ENCODE measurements at places on chromosomes 12 and 14. TPM values are rescaled to one million over a fixed set of nuclear protein-coding genes. Genes with fewer than 3 reads are reported as not detected.
A peak's percentile ranks its signal among the peaks of the same experiment; 100 is the strongest.

- DNase-seq, result no peak
These were observed 25.1 kb downstream of the ANAPC5 start for GRCh38 chr12:121326996-121327674.

GRCh38 chr12:41264281-41264680 is 76.2 kb downstream of the PDZRN4 start:
- no peak for DNase-seq

DNA sequence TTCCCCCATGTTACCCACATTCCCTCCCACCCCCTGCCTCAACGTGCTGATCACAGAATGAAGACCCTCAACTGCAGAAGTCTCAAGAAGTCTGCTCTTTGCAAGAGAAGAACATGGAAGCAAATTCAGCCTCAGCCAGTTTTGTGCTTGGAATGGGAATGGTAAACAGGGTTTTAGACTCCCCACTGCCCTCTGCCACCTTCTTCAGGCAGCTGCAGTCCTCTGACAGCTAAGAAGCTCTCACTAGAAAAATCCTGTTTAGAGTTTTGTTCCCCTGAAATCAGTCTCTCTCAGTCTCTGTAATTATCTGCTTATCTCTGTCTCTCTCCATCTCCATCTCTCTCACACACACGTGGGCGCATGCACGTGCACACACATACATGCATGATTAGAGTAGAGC is 85.4 kb downstream of the CRACR2A start:
- DNase-seq, result no peak

DNA sequence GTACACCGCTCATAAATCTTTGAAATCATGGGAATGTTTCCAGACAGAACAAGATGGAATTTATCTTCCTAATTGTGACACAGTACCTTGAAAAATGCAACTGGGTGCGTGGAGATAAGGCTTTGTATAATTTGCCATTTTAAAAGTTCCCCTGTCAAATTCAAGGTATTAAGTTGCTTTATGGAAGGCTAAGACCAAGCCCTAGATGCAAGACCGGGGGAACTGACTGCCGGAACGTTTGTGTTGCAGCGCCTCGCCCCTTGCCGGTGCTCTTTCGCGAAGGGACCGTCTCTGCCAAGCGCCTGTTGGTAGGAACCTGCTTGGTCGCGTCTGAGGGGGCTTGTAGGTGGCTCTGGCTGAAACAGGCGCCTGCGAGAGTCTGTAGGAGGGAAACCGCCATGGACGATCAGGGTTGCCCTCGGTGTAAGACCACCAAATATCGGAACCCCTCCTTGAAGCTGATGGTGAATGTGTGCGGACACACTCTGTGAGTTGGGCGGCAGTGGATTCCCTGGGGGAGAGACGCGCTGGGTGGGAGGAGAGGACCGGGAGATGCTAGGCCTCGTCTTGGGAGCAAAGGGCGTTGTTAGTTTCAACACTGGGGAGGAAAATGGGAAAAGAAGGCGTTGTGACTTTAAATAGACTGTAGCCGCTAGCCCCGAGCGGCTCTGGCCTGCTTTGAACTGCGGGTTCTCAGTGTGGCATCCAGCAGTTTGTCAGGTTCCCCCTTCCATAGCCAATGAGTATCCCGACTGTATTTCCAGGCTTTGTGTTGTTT is at the start of gene MNAT1:
TSS of gene MNAT1 (plus strand) at position 297 of the 778 bp plus-strand sequence. CDS start at position 399, 102 bp downstream.
- peak; percentile 73 for DNase-seq

- no peak for DNase-seq
These were observed 111.5 kb upstream of the WSCD2 start for GRCh38 chr12:108017472-108018057.

DNA sequence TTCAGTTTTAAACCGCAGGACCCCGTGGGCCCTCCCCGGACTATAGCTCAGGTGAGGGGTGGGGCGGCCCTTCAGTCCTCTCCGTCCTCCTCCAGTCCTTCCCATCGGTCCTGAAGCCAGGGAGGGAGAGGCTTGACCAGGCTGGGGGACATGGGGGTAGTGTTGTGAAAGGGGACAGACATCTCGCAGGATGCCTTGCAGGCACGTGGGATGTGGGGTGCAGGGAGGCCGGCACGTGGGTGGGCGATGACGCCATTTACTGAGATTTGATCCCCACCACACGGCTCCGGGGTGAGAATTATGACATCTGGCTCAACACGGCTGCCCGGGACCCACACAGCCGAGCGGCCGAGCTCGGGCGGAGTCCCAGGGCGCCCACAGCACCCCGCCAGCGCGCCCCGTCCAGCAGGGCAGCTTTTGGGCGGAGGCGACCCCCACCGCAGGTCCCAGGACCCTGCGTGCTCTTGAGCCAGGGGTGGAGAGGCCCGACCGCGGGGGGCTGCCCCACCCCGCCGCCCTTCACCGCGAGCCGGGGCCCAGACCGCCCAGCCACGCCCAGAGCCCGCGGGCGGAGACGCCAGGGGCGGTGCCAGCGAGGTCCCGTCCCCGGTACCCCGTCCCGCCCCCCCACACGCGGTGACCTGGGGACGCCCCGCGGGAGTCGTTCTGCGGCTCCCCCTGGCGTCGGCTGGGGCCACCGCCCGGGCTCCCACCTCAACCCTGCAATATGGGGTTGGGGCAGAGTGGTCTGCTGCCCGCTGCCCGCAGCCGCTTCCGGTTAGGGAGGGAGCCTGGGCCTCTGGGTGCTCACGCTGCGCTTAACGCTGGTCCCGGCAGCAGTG is 3.3 kb upstream of the EXOC3L4 start:
- peak; percentile 94 for DNase-seq

DNA sequence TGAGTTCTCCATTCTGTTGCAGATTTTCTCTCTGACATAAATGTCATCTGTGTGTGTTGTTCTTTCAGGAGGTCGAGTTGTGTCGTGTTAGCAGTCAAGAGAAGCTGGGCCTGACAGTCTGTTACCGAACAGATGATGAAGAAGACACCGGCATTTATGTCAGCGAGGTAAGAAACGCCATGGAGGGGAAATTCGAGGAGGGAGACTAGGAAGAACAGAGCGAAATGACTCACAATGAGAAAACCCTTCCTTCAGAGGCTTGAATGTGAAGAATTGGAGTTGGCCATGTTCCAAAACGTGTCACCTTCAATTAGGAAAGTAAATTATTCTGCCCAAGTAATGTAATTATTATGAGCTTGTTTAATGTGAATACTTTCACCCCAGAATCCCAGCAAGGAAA is 364.5 kb downstream of the PDZRN4 start:
- DNase-seq, result no peak

DNA sequence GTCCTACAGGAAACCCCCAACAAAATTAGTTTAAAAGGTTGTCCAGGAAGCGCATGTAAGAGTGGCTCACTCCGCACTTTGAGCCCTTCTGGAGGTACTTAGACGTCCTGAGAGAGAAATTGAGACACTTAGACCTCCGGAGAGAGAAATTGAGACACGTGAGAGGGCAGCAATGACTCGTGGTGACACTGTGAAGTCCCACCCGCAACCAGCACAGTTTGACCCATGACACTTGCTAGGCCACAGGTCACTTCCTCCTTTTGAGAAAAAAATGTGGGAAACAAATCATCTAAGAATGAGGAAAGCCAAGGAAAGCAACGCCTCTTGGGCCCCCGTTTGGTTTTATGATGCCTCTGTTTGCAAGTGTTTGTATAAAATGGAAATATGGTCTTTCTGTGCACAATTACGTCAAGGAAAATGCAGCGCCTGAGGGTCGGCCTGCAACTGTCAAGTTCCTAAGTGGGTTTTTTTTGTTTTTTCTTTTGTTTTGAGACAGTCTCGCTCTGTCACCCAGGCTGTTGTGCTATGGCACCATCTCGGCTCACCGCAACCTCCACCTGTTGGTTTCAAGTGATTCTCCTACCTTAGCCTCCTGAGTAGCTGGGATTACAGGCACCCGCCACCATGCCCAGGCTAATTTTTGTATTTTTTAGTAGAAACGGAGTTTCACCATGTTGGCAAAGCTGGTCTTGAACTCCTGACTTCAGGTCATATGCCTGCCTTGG is 13.6 kb upstream of the CDCA4 start:
- DNase-seq, result no peak

- DNase-seq, result no peak
These were observed 6.0 kb downstream of the GALNT9 start for GRCh38 chr12:132323171-132324010.

GRCh38 chr12:91562476-91562875 is 379.9 kb upstream of the DCN start:
- no peak for DNase-seq

DNA sequence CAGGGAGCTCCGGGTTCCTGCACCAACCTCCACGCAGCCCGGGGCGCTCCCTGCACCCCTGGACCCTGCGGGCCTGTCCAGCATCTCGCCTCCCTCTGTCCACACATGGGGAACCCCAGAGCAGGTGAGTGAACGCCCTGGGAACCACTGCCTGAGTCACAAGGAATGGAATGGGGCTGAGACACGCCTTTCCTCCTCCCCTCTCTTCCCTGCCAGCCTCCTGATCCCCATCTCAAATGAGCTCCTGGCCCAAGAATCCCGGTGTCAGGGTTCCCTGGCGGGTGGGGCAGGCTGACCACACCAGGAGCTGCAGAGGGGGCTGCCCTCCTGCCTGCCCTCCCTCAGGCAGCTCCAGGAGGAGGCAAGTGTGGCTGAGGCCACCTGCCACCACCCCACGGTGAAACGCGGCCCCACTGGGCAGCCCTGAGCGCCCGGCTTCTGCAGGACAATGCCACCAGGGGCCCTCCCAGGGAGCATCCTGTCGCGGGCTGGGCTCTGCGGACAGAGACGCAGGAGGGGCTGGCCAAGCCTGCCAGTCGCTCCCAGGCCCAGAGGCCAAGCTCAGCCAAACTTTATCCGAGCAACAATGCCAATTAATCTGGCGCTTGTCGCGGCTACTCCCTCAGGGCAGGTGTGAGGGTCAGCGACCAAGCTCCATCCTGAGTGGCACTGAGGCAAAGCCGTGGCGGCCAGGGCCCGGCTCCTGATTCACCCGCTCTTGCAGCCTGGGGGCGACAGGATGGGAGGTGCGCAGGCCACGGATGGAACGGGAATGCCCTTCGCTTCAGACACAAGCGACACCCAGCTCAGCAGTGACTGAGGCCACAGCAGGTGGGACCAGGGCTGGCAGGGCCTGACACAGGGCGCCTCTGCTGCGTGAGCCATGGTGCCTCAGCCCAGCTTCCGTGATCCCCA is 44.3 kb downstream of the GALNT9 start:
- no peak for DNase-seq

- no peak for DNase-seq
These were observed 261.0 kb downstream of the DACT1 start for GRCh38 chr14:58898655-58899316.

DNA sequence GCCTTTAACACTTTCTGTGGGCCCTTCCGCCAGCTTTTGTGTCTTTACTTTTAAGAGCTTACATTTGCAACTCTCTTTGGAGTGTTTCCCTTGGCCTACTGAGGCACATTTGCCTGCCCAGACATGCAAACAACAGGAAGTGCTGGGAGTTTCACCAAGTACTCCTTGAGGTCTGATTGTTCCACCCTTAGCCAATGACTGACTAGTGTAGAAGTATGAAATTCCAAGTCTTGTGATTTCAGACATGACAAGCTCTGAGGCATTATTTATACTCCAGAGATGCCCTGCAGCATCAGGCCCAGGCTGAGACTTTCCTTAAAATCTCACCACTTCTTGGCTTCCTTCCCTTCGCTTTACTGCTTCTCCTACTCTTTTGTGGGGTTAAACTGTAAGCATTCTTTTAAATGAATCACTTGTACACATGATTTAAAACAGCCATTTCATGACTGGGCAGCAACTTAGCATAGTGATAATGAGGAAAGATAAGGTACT is 174.1 kb downstream of the SLC6A15 start:
- DNase-seq, result peak; percentile 21

DNA sequence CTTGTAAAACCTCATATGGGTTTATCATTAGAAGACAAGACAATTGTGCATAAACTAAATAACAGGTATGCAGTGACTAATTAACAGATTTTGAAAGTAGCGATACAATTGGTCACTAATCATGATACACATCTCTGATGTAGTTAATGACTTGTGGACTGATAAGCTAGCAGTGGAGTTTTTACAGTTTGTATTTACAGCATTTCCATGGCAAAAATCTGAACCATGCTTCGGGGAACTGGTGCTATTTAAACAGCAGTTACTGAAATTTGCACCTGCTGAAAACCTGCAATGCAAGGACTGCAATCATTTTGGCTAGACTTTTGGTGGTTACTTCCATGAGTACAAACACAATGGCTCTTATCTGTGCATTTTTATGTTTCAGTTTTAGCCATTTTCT is 471.2 kb downstream of the RERGL start:
- no peak for DNase-seq

DNA sequence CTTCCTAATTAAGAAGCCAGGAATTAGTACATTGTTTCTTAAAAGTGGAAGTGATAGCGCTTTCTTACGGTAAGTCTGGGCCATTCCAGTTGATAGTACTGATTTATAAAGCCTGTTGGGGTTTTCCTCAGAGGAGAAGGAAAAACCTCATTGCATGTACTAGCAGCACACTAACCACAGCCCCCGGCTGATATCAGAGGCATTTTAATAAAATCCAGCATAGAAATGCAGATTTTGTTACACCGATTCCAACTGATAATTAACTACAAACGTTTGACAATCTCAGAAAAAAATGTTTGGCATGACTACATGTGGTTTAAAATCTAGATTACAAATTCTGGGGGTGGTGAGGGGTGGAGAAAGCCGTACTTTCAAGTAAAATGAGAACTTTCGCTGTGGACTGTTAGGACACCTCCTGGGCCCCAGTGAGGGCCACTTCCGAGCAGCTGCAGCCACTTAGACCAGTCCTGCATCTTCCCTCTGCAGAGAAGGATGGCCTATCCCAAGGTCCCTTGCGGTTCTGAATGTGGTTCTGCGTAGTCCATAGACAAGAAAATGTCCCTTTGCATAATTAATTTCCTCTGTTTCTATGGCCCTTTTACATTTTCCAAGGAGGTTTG is 374.4 kb downstream of the NUAK1 start:
- no peak for DNase-seq

- no peak for DNase-seq
These were observed 28.7 kb downstream of the FNTB start for GRCh38 chr14:65015391-65015790.

- no peak for DNase-seq
These were observed 104.7 kb upstream of the IFNG-AS1 start for GRCh38 chr12:67884596-67884995.

Gene RTN1
- total RNA-seq, result 7.9 TPM

Gene NPC2
- total RNA-seq, result 883 TPM

Gene FGF23
- not detected for total RNA-seq

Gene UNC79
- 1.0 TPM for total RNA-seq

Gene FKBP11
- 20.4 TPM for total RNA-seq

Gene TSHR
- not detected for total RNA-seq

Gene FAM90A1
- not detected for total RNA-seq

Gene GPRC5D
- total RNA-seq, result not detected

All from upper lobe of left lung (tissue), 6 donors.